ENCODE measurements at places on chromosomes 6 and 20.
A peak's percentile ranks its signal among the peaks of the same experiment; 100 is the strongest.

DNA sequence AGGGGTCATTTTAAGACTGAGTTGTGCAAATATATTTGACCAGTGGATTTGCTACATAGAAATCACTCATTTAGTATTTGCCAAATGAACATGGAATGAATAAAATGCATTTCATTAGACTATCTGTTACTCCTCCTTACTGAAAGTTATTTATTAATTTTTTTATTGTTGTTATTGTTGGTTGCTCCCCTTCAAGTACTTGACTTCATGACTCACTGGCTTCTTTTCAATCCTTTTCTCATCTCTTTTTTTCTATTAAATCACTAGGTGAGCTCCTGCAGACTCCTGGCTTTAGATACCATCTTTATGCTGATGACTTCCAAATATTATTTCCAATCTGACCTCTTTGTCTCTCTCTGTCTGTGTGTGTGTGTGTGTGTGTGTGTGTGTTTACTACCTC is 192.2 kb upstream of the FAM83B start:
- DNase-seq = no peak

- no peak for DNase-seq
These were observed 15.8 kb upstream of the PLCB1 start for GRCh38 chr20:8116067-8116811.

- DNase-seq = no peak
These were observed 92.3 kb downstream of the RFPL4B start for GRCh38 chr6:112439432-112439831.

GRCh38 chr6:135424385-135424784 is 73.2 kb downstream of the AHI1 start:
- DNase-seq = no peak

- DNase-seq = no peak
These were observed 34.6 kb downstream of the PPARD start for GRCh38 chr6:35377002-35377401.

- DNase-seq = no peak
These were observed 633 bp downstream of the RPRD1B start for GRCh38 chr20:38034108-38034649.

DNA sequence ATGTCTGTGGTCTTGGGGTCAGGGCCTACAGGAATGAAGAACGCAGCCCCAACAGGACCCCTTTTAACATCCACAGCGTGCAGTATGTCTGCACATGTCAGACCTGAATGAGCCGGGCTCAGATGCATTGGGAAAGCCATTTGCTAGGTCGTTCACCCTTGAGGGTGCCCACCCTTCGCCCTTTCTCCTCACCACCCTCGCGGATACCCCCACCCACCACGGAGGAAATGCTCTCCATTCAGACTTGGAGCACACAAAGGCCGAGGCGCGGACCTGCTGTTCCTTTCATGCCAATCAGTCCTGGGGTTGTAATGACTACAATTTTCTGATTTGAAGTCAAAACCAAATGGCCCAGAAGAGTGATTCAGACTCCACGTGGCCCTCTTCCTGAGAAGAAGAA is 62.7 kb downstream of the EDN3 start:
- no peak for DNase-seq

DNA sequence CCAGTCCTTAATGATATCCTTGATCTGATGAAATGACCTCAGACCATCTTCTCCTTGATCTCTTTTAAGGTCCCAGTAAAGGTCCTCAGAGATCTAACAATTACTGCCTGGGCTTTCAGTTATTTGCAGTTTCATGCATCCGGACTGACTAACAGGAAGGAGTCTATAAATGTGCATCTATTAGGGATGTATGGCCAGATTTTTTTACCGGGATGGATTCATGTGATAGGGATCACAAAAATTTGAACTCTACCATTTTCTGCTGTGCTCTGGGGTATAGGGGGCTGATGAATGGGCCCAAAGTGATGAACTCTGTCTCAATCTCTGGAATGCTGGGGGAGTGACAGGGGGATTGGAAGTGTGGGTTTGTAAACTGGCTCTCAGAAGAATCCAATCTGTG is 36.2 kb upstream of the SCUBE3 start:
- no peak for DNase-seq

DNA sequence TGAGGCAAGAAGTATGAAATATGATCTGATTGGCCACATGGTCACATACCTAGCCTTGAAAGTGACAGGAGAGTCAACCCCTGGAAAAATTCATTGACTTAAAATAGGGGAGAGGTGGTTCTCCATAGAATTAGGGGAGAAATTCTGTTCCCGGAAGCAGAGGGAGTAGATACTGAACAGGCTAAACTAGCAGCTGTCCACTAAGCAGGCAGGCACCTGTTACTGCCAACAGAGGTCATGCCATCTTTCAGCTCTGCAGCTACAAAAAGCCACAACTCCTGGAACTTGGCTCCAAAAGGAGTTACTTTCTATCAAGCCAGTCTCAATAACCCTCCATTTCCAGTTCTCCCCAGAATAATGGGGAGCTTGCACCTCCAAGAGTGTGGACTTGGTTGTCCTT is 352.5 kb downstream of the MAFB start:
- no peak for DNase-seq

- DNase-seq = no peak
These were observed 278.5 kb upstream of the MARCKS start for GRCh38 chr6:113578691-113579090.

- DNase-seq = no peak
These were observed 1.2 kb downstream of the ARFGAP1 start for GRCh38 chr20:63273635-63274380.

- no peak for DNase-seq
These were observed 10.1 kb downstream of the MAP3K5 start for GRCh38 chr6:136782021-136782770.

- DNase-seq = no peak
These were observed 184.1 kb downstream of the SLC24A3 start for GRCh38 chr20:19396460-19397081.

DNA sequence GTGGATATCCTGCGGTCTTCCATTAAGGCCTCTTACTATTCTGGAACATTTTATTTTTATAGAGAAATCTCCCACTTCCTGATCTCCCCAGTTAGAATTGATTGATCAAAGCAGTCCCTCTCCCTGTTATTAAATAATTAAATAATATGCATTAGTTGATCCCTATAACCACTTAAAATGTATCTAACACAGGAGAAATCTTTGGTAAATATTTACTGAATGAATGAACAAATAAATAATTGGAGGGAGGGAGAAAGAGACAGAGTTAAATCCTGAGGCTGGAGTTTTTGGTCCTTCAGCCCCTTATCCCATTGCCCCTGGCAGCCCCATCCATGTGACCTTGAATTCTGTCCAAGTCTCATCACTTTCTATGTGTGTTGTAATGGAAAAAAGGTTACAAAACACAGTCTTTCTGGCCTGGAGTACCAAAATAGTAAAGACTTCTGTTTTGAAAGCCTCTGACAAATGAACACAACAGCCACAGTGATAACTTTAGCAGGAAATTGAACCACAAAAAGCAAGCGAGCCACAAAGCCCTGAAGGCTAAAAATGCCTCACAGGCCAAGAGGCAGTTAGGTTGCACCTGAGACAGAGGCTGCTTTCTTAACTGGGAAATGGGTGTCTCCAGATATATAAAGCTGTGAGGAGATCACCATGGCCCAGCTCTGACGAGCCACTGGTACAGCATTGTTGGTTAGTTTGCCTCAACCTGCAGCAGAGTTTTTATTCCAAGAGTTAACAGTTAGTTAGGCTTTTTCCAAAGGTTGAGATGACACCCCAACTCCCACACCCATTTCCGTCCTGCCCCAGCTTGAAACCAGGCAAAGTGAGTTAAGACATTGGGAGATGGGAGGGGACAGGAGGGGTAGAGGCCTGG is 11.3 kb downstream of the NT5E start:
- DNase-seq = peak; percentile 27

DNA sequence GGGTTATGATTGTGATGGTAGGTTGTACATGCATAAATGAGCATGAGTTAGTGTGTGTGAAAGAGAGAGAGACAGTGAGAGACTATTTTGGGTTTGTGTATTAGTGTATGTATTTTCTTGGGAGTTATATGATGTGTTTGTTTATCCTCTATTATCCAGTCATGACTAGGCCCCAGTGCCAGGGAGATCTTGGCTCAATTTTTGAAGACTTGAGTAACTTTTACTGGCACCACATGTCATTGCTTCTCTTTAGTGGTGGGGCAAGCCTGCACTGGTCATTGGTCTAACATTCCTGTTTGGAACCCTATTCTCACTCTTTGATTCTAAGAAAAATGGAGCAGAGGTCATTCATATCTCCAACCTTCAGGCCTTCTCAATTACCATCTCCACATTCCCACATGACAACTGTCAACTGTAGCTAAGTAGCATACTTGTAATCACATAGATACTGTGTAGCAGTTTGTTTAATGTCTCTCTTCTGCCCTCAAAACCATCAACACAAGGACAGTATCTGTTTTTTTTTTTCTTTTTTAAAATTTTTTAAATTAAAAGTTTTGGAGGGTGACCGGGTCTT is 8.8 kb downstream of the L3MBTL1 start:
- no peak for DNase-seq

- no peak for DNase-seq
These were observed 4.6 kb downstream of the IRF4 start for GRCh38 chr6:396126-396520.

DNA sequence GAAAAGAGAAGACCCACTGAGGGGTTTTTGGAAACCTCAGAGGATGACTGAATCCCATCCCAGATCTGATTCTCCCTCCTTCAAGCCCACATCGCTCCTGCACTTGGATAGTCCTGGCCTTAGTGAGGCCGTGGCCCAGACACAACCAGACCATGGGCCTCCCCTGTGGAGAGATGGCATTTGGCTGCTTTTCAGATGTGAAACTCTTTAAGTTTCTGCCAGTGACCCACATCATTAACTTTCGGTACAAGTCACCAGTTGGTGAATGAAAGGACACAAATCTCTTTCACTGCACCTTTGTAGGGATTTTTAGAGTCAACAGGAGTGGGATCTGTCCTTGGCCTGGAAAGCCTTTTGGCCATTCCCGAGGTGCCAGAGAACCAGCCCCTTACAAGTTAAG is 116.6 kb downstream of the SASH1 start:
- DNase-seq = no peak

DNA sequence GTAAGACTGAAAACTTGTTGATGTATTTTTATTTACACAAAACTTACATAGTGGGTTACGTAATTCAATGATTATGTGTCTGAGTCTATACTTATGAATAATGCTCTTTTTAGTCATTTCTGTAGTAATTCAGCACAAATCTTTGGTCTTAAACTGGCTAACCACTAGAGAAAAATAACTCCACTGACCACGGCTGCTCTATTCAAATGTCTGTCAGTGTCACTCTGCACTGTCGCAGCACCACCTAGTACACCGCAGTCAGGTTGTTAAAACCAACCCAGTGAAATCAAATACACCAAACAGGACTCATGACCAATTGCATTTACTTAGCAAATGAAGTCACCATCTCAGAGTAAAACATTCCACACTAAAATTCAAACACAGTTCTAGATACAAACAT is 93.5 kb upstream of the CCDC28A start:
- DNase-seq = no peak

GRCh38 chr6:113842165-113842564 is 15.0 kb upstream of the MARCKS start:
- no peak for DNase-seq

DNA sequence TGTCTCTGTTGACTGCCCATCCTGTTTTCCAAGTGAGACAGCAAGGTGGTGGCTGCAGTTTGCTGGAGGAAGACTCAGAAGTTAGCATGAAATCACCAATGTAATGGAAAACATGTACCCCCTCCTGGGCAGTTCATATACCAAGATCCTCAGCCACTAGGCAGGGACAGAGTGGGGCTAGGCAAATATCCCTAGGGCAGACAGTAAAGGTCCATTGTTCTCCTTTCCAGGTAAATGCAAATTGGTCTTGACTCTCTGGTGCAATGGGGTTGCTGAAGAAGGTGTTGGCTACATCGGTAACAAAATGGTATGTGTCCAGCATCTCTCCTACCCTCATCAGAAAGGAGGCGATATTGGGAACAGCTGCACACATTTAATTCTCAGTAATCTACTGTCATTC is 233.6 kb upstream of the SOX4 start:
- no peak for DNase-seq

- DNase-seq = no peak
These were observed 114.8 kb downstream of the MOXD1 start for GRCh38 chr6:132286298-132287019.

GRCh38 chr6:70221715-70222438 is 81.0 kb downstream of the COL9A1 start:
- no peak for DNase-seq

DNA sequence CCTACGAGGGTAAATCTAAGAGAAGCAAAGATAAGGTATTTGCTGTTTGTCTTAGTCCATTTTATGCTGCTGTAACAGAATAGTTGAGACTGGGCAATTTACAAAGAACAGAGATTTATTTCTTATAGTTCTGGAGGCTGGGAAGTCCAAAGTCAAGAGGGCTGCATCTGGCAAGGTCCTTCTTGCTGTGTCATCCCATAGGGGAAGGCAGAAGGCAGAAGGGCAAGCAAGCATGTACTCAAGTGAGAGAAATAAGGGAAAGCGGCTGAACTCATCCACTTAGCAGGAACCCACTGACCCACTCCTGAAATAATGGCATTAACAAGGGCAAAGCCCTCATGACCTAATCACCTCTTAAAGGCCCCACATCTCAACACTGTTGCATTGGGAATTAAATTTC is 102.7 kb downstream of the AGPAT4 start:
- no peak for DNase-seq

- no peak for DNase-seq
These were observed 151.7 kb downstream of the OR2B2 start for GRCh38 chr6:27760464-27760863.

- no peak for DNase-seq
These were observed 373.4 kb upstream of the EPHA7 start for GRCh38 chr6:93792746-93793145.

GRCh38 chr6:48222241-48222640 is 111.2 kb upstream of the PTCHD4 start:
- DNase-seq = no peak

GRCh38 chr6:67888546-67888885 is 746.6 kb upstream of the ADGRB3 start:
- no peak for DNase-seq

Data from activated naive CD4-positive, alpha-beta T cell treated with anti-CD3 and anti-CD28 coated beads, Interleukin-2, amount 50 U/mL, for 72 hours (primary cell).